ENCODE measurements at places on chromosomes 11 and 22.
A peak's percentile ranks its signal among the peaks of the same experiment; 100 is the strongest.

GRCh38 chr22:25896098-25896497 lies 154.1 kb downstream of the MYO18B start:
- DNase-seq = no peak

DNA sequence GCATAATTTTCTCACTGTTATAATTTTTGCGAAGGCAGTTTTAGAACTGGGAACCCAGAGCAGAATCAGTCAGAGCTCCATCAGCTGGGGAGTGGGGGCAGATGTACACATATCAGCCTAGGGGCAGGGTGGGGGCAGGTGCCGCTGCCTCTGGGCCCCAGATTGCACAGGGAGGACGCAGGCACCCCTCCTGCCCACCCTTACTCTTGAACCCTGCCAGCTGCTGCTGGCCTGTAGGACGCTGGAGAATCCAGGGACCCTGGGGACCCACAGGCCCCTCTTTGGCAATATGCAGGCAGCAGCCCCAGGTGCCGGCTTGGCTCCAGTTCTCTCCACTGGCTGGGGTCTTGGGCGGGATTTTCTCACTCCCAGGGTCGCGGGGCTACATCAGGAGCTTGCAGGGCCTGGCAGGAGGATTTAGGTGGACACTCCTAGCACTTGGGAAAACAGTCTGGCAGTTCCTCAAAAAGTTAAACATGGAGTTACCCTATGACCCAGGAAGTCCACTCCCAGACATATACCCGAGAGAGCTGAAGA lies 8.8 kb upstream of the CAPN5 start:
- no peak for DNase-seq

- DNase-seq = no peak
Observed at GRCh38 chr11:104873252-104873651, 25.0 kb downstream of the CASP12 start.

- no peak for DNase-seq
Observed at GRCh38 chr11:118147502-118147901, 5.1 kb downstream of the SCN4B start.

GRCh38 chr11:65384301-65384889 lies 1.9 kb upstream of the SLC25A45 start:
- DNase-seq = no peak

DNA sequence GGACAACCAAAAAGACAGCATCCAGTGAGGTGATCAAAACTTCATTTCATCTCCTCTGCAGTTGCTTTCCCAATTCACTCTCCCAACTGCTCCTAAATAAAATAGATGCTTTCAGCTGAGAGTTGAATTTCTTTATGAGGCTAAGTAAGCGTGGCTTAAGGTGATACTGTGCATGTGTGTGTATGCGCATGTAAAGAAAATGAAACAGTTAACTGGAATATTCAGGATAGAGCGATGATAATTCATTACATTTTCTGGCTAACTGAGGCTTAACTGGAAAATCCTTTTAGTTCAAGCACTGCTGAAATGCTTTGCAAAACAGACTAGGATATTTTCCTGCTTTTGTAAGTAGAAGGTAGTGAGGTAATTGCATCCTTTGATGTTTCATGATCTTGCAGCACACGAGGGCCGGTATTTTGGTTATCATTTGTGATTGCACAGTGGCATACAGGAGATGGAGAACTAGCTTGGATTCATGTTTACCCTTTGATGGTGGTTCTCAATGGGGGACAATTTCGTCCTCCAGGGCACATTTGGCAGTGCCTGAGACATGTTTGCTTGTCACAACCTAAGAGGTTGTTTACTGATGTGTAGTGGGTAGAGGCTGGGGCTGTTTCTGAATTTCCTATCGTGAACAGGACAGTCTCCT lies 71.2 kb downstream of the ZBTB16 start:
- no peak for DNase-seq

DNA sequence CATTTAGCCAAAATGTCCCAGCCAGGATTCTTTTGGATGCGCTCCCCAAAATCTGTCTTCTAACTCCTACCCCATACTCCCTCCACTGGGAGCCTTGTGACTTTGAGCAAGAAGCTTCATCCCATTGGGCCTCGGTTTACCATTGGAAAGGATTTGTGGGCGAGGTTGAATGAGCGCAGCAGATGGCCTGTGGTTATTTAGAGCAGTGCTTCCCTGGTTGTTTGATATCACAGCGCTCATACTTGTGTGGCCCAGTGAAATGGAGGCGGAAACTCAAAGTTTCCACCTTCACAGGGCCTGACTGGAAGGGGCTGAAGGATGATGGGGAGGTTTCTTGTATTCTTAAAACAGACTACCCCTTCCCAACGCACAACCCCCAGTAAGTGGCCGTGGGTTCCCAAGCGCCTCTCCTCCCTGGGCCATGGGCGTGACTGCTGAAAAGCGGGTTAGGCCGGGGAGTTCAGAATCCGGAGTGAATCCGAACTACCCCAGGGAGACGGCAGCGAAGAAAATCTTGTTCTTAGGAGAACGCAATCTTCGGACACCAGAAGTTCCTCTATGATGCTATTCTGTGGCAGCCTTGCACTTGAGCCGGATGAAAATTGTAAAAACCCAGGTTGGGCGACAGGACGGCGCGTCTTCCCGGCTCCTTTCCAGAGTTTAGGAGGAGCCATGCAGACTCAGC lies 1.2 kb upstream of the ATF4 start:
- no peak for DNase-seq

DNA sequence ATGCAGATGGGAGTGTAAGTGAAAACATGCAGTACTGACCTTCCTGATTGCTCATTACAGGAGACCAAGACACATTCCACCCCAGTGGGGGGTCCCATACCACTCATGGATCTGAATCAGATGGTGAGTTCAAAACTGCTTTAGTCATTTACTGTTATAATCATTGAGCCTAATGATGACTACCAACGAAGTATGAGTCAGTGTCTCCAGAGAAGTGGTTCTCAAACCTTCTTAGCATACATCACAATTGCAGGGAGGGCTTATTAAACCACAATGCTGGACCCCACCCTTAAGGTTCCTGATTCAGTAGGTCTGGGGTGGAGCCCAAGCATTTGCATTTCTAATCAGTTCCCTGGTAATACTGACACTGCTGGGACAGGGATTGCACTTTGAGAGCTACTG lies 75.8 kb downstream of the CD44 start:
- DNase-seq = peak; percentile 100

DNA sequence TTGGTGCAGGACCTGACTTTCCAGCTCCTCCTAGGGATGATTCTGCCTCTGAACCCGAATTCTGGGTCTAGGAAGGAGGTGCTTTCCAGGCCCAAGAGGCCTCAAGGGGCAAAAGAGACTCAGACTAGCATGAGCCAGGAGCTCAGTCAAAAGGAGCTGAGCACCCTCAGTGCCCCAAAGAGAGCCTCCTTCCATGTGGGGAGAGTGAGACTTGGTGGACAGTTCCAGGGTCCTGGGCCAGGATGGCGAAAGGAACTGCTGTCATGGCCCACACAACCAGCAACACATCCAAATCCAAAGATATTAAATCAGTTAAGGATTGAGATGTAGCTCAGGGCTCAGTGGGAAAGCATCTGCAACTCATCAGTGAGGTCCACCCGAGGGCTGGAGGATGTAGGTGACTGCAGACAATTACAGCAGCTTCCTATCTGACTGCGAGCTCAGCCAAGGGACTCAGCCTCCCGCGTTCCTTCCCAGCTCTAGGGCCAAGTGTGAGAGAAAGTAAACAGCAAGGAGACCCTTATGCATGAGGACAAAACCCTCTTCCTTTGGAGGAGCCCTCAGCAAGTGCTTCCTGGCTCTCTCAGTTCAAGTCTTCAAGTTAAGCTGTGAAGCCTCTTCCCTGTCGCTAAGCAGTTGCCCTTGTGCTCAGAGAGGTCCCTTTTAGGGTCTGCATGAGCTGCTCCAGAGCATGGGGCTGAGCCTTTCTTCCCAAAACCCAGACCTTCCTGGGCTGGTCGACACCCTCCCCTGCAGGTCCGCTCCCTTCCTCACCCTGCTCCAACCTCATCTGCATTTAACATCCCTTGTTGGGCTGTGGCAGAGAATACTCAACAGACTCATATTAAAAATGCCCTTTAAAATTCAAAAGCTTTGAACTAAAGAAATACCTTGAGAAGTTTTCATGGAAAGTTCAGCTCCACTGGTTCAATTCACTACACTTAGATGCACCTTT lies 35.8 kb downstream of the C11orf58 start:
- no peak for DNase-seq

- DNase-seq = no peak
Observed at GRCh38 chr22:35587896-35588295, 29.2 kb downstream of the MB start.

DNA sequence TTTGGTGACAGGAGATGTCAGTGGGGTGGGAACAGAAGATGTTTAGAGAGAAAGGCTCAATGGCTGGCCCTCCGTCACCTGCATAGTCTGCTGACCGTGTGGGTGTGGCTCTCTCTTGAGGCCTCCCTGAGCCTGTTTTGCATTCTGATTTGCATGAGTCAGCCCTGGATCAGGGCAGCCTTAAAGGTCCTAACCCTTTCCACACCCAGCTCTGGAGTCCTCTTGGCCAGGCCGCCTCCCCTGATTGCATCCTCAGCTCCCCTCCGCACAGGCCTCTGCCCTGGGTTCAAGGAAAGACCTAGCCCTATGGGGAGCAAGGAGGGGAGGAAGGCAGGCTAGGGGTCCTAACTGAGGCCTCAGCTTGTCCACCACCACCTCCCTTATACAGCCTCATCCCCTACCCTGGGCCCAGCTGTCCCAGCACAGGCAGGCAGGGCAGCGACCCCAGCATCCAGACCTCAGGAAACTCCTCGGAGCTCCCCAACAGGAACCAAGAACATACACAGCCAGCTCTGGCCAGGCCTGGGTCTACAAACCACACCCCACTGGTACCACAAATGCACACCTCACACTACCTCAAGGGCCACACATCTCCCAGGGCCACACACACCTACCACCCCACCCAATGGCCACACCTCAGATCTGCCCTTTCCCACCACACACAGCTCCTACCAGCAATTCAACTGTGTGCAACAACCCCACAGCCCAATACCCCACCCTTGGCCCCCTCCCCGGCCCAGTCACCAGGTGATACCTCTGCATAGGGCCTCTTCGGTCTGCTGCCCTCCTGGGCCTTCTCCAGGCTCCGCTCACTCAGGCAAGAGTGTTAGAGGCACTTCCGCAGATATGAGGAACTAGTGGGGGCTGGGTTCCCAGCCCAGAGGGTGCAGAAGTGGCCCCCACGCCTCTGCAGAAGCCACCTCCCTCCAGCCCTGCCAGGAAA lies 13.7 kb downstream of the ARAP1 start:
- no peak for DNase-seq

- no peak for DNase-seq
Observed at GRCh38 chr22:48587236-48587865, 1240.3 kb downstream of the BRD1 start.

GRCh38 chr11:44671234-44671633 lies 55.5 kb upstream of the TSPAN18 start:
- no peak for DNase-seq

GRCh38 chr22:29014773-29015172 lies 46.9 kb downstream of the C22orf31 start:
- DNase-seq = no peak

DNA sequence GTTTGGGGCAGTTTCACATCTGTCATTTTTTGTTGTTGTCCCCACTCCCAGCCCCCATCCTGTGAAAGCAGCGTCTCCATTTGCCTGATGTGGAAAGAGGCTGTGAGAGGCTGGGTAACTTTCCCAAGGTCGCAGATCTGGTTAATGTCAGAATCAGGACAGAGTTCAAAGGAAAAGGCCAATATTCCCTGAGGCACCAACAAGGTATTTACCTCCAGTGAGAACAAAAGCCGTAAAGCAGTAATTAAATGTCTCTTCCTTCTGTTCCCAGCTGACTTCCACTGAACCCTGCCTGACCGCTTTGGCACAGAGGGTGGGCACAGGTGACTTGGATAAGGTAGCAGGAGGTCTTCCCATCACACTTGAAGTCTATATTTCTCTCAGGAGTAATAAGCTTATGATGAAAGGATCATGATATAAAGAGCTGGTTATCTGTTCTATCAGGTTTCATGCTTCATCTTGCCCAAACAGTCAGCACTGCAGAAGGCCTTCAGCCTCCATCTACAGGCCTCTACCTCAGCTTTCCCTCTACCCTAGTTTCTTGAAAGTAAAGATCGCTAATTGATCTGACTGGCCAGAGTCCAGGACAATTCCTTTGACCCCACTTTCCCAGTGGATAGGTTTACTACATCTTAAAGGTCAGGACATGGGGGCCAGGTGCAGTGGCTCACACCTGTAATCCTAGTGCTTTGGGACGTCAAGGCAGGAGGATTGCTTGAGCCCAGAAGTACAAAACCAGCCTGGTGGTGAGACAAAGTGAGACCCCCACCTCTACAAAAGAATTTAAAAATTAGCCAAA lies 9.4 kb downstream of the C11orf91 start:
- peak; percentile 85 for DNase-seq

DNA sequence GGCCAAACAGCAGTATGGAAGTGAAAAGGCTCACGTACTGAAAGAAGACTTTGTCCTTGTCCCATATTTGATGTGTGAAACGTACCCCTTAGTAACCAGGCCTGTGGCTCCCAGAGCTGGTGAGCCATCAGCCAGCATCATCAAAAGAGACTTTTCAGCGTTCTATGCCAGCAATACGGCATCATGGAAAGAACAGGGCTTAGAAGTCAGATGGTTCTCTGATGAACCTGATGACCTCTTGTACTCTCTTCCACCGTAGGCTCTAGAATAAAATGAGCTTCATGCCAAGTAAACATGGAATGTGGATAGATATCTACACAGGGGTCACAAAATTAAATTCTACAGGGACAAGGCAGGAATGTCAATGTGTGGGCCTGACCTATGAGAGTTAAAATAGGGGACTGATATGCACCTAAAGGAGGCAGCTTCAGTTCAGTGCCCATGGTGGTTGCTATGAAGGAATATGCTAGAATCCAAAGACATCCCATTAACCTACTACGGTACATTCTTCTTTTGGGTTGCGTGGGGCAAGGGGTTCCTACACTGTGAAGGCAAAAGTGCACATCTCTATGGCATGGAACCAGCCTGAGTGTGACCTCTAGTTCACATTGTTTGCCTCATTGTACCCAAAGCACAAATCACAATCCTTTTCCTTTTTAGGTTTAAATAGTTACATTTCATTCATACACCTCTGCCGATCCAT lies 130.6 kb downstream of the ETS1 start:
- no peak for DNase-seq

GRCh38 chr11:79358258-79358657 lies 82.6 kb downstream of the TENM4 start:
- no peak for DNase-seq

GRCh38 chr22:23652286-23652685 lies 20.2 kb upstream of the DRICH1 start:
- no peak for DNase-seq

- peak; percentile 37 for DNase-seq
Observed at GRCh38 chr11:70243912-70244652, 26.4 kb upstream of the PPFIA1 start.

- no peak for DNase-seq
Observed at GRCh38 chr11:113398669-113399430, 11.3 kb downstream of the ANKK1 start.

All from renal cortical epithelial cell (primary cell).